Thoracic aorta endothelial cell (primary cell): ENCODE measurements at places on chromosomes 2 and 18. TPM values are rescaled to one million over a fixed set of nuclear protein-coding genes. Genes with fewer than 3 reads are reported as not detected.

The PTH2R gene
- total RNA-seq = 0.13 TPM in 1 of 2 replicates, not detected in the other

The R3HDM1 gene
- total RNA-seq = 25.0 and 37.8 TPM in 2 replicates

The SKA1 gene
- total RNA-seq = 35.5 and 47.7 TPM in 2 replicates

The CCL20 gene
- total RNA-seq = 0.22 TPM in 1 of 2 replicates, not detected in the other
